ENCODE measurements at places on chromosomes 11 and 22.

DNA sequence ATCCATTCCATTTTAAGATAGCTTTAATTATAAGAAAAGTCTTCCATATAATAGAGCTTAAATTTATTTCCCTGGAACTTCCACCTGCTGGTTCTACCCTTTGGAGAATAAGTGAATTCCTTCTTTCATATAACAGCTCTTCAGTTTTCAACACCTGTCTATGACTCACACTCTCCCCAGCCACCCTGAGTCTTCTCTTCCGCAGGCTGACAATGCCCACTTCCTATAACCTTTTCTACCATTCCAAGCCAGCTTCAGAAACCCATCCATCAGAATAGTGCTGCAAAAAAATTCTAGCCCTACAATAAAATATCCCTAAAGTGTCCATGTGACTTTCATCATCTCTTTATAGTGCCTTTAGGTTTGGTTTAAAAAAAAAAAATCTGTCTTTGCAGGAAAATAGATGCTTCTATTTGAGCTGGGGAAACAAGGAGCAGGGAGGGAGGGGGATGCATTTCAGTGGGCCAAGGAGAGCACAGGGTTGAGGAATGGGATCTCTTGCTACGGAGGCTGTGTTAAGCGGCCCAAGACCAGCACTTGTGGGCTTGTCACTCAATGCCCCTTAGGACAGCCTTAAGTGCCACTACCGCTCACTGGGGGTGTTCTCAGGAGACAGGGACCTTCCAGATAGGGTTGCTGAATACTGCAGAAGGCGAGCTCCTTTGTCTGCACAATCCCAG is 178.6 kb downstream of the DSCAML1 start:
- no peak for DNase-seq

- DNase-seq: no peak
Observed at GRCh38 chr11:20775331-20775730, 105.9 kb downstream of the NELL1 start.

GRCh38 chr11:24685821-24686220 is 189.0 kb downstream of the LUZP2 start:
- DNase-seq: no peak

- no peak for DNase-seq
Observed at GRCh38 chr11:129998107-129998506, 4.5 kb downstream of the PRDM10 start.

- no peak for DNase-seq
Observed at GRCh38 chr11:75167617-75168016, 16.7 kb downstream of the SLCO2B1 start.

GRCh38 chr11:19970944-19971343 is 189.3 kb downstream of the DBX1 start:
- DNase-seq: no peak

DNA sequence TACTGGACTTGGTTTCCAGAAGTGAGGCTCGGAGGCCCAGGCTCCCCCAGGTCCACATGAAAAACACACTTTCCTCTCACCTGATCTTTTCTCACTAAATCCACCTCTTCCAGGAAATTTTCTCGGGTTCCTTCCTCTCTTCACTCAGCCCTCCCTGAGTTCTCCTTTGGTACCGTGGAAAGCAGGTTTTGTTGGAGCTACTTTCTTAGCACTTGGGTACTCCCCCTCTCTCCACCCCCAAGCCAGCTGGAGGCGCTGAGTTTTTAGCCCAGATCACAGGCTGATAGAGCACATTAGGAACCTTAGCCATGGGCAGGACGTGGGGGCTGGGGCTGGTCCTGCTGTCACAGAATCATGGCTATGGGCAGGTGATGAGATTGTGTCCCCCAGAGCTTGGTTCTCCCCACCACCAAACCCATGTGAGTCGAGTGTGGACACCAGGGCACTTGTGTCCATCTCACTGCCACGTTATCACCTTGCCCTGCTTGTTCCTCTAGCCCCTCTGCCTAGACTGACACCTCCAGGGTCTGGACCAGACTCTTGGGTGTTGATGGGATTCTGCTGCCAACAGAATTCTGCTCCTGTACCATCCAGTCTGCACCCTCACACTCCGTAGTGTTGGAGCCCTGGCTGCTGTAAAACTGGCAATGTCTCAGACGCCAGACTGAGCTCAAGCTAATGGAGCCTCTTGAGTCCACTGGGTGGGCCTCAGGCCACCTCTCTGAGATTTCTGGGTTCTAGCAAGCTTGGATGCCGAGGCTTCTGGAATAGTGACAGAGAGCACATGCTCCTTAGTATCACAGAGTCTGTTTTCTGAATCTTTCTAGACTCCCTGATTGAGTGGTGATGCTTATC is 74.9 kb upstream of the NARS2 start:
- DNase-seq: no peak

DNA sequence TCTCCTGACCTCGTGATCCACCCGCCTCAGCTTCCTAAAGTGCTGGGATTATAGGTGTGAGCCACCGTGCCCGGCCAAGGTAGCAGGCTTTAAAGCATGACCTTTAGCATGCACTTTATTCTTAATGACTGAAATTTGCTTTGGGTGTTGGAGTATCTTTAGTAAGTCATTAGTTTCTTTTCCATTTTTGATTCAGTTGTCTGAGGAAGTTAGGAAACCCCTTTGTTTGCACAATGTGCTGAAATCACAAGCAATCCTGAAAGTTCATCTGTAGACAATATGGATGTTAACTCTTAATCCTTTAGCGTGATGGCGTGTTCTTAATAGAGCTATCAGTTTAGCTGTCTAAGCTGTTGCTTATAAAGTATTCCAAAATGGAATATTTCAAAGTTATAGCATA is 16.8 kb downstream of the SDHD start:
- no peak for DNase-seq

- no peak for DNase-seq
Observed at GRCh38 chr11:64558869-64559268, 32.2 kb upstream of the SLC22A12 start.

GRCh38 chr11:12196308-12196707 is 85.9 kb downstream of the MICAL2 start:
- no peak for DNase-seq

GRCh38 chr11:8127447-8127846 is 41.4 kb downstream of the RIC3 start:
- no peak for DNase-seq

DNA sequence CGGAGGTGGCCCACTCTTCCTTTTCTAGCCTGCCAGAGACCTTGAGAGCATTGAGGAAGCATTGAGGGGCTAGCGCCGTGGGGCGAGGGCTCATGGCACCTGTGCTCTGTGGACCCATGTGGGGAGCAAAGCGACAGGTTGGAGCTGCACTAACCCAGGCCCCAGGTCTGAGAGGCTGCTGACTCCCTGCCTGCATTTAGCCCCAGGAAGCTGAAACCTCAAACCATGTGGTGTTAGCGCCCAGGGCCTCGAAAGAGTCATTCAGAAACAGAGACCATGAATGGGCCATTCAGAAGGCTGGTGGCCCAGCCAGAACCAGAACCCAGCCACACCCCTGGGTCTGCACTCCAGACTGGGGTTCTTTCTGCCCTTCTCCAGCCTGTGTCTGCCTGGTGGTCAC is 88.6 kb downstream of the BCR start:
- no peak for DNase-seq

DNA sequence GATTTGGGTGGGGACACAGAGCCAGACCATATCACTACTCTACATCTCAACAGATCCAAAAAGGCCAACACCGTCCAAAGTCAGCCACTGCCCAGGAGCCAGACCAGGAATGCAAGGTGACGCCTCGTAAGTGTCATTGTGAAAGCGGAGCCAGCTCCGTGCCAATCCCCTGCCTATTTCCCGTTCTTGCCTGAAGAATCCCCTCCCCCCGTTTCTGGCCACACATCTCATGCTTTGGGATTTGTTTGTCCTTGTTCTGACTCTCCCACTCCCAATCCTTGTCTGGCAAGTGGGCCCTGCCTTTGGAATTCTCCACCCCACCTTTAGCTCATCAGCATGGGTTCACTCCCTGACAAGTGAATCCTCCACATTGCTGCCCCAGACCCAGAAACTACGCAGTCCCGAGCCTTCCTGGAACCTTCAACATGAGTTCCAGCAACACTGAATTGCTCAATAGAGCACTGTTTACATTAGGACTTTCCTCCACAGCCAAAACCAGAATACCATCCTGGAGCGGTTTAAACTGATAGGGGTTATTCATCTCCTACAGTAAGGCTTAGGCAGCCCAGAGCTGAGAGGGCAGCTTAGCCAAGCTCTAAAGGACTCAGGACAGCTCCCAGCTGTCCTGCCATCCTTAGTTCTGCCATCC is 6.0 kb upstream of the SLC35C1 start:
- no peak for DNase-seq

DNA sequence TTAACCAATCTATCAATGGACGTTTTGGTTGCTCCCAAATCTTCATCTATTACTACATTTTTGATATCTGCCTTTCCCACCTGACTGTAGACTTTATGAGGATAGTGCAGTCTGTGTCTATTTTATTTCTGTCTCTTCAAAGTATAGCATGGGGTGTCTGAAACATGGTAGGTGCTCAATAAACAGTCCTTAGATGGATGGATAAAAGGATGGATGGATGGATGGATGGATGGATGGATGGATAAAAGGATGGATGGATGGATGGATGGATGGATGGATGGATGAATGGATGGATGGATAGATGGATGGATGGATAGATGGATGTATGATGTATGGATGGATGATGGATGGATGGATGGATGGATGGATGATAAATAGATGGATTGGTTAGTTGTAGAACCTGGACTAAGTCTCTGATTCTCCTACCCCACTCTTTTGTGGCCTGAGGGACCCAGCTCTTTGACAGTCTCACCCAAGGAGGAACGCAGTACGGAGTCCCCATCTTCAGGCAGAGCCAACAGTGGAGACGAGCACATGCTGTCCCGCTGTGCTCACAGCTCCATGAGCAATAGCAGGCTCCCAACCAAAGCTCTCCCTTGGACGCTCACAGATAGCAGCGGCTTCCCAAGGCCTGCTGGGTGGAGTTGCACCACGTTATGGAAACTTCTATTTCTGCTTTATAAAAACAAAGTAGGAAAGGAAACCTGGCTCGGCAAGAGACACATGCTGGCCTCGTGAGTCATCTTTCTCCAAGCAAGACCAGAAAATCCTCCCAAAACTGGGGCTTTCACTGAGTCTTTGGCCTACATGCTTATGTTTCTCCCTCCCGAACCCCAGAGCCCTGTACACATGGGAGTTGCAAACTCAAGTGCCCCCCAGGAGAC is 448.0 kb downstream of the MIAT start:
- DNase-seq: no peak

- no peak for DNase-seq
Observed at GRCh38 chr11:17652556-17652955, 66.8 kb upstream of the MYOD1 start.

DNA sequence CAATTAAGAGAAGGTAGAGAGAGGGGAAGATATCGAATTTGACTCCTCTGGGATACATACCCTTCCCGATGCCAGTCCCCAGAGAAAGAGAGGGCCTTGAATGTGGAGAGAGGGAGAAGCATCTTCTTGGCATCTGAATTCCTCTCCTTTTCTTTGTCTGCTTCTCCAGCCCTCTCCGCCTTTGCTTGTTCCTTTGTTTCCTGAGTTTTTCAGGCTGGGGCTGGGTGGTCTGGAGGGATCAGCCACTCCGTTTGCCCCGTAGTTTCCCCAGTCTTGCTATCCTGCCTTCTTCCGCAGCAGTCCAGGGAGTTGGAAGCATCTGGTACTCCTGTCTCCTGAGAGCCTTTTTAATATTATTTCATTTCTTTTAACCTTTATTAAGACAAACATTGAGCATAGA is 107.1 kb upstream of the CADM1 start:
- no peak for DNase-seq
